Stimulated activated CD8-positive, alpha-beta memory T cell treated with anti-CD3 and anti-CD28 coated beads, Interleukin-7, amount 100 ng/mL, for 1 hour (primary cell): ENCODE measurements at places on chromosomes 1 and 21.

- no peak for DNase-seq
Measured at GRCh38 chr1:41758904-41759548, 159.7 kb downstream of the HIVEP3 start.

DNA sequence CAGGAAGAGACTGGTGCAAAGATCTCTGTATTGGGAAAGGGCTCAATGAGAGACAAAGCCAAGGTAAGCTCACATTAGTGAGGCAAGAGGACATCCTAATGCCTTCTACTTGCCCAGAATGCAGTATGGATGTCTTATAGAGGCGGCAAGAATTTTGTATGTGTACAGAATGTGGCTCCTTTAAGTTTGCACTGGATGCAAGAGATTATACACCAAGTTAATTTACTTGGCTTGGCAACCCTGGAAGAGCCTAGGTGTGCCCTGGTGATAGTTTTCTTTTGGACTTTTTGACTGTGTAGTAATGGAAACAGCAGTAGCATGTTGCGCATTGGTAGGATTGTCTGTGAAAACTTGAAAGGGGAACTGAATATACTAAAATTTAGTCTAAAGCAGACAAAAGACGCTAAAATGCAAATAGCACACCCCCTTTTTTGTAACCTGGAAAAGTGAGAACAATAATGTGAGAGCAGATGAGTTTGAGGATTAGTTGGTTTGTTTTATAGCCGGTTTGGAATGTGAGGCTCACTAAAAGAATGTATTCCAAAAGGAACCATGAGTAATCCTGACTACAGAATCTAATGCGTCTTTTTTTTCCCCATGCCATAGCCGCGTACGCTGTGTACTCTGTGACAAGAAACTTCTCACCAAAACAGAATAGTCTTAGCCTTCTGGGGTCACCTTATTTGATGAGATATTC, 18.1 kb downstream of the KHDRBS1 start:
- DNase-seq: no peak

DNA sequence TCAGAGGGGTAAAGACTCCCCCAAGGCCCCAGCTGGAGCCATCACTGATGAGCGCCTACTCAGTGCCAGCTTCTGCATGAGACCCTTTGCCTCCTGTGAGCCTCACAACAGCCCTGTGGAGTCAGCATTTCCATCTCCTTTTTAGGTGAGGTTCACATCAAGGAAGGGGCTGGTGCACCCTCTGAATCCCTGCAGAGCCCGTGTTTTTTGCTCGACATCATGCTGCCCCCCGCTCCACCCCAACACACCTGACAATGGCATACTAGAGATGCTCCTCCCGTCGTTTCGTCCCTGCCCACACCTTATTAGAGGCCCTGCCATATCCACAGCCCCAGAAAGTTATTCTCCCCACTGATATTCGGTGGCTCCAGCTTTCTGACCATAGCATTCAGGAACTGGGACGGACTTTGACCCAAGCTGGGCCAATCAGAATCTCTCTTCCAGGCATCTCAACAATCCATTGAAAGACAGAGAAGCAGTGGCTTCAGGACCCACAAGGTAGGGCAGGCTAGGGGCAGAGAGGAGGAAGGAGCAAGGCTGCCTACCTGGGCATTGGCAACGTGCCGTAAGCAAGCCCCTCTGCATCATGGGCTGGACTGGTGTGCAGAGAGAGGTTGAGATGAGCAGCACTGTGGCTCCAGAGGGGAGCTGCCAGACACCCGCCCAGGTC, 32.7 kb downstream of the EPHA10 start:
- DNase-seq: no peak

DNA sequence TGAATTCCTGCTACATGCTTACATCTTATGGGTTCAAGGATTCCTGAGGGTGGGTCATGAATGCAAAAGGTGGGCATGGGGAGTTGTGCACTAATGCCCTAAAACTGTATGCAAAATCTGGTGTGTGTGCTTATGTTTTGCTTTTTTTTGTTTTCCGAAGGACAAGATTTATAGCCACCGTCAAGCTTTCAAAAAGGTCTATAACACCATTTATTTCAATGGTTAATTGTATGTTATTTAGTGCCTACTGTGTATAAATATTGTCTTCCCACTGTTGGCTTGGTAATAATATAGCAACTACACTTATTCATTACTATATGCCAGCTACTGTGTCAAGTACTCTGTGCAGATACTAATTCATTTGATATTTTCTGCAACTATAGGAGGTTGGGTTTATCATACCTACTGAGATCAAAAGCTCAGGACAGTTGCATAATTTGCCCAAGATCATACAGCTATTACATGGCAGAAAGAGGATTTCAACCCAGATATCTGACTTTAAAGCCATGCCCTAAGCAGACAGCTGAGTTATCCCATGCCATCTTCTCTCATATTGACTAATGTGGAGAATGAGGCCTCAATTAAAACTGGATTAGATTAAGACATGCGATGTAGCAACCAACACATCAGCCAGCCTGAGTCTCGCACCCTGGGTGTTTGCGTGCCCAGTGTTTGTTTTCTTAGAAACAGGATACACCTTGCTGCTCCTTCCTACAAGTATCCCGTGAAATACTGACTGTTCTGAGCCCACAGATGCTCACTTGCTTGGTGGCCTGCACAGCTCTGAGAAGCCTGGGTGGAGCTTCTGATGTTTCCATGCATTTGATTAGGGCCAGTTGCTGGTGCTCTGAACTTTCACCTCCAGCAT, 34.6 kb downstream of the GADD45A start:
- DNase-seq: no peak

DNA sequence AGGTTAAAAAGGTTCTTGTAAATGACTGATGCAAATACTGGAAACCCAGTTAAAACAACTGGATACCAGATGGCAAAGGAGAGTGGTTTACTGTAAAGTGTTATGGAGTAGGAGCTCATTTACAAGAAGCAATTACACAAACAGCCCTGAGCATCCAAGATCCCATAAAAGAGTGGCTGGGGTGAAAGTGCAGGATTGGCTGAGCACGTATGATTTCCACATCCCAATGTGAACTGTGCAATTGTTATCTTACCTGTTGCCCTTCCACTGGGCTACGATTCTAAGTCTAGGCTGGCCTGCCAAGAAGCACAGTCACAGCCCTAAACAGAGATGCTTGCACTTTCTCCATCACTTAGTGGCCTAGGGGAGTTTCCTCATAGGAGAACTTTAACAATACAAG, 277.6 kb upstream of the RUNX1 start:
- DNase-seq: no peak

DNA sequence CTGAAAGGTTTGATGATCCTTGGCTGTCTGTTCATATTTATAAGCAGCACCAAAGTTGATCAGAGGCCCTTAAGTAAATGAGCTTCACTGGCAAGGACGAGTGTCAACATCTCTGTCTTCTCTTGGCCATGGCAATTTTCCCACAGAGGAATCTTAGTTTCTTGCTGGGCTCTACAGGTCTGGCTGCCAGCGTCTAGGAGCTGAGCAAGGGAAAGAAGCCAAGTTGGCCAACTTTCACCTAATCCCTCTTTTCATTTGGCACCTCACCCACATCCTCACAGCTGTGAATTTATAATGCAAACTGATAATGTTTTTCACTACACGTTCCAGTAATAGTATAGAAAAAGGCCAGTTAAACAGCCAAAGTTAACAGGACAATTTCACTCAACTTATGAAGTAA, 99.0 kb upstream of the LBR start:
- DNase-seq: no peak

GRCh38 chr1:167683641-167684502, 37.9 kb upstream of the MPZL1 start:
- no peak for DNase-seq

- DNase-seq: no peak
Measured at GRCh38 chr1:161164901-161165610, 1.2 kb upstream of the PPOX start.

- no peak for DNase-seq
Measured at GRCh38 chr1:186799689-186800054, 29.1 kb upstream of the PLA2G4A start.

DNA sequence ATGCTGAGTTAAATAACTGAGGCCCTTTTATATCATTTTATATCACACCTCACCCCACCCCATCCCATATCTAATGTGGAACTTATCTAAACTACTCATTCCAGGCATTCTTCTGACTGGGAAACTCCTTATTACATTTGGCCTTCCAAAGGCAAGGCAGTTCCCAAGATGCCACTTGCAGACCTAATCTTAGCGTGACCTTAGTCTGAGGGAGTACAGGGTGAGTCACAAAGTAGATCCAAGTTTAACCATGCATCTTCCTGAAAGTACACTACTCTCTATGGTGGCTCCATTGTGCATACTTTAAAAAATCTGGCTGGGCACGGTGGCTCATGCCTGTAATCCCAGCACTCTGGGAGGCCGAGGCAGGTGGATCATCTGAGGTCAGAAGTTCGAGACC, 353.6 kb upstream of the C1orf87 start:
- no peak for DNase-seq

DNA sequence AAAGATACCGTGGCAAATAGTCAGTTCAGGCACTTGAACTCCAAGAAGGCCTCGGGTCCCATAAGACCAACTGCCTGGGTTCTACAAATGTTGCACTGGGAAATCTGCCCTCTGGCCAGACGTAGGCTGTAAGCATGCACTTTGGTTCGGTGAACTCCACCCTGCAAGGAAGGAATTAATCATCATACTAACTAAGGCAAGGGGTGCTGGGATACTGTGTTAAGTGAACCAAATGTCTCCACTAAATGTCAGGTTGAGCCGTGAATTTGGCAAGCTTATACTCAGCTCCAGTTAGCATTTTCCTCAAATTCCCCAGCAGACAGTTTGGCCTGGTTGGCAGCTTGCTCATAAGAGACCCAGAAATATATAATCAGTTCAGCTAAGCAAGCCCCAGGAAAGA, 385.9 kb downstream of the GPATCH2 start:
- DNase-seq: no peak

- DNase-seq: no peak
Measured at GRCh38 chr21:27321791-27322190, 354.9 kb upstream of the ADAMTS5 start.

GRCh38 chr1:151989211-151989862, 4.3 kb downstream of the S100A10 start:
- peak; percentile 18 for DNase-seq

DNA sequence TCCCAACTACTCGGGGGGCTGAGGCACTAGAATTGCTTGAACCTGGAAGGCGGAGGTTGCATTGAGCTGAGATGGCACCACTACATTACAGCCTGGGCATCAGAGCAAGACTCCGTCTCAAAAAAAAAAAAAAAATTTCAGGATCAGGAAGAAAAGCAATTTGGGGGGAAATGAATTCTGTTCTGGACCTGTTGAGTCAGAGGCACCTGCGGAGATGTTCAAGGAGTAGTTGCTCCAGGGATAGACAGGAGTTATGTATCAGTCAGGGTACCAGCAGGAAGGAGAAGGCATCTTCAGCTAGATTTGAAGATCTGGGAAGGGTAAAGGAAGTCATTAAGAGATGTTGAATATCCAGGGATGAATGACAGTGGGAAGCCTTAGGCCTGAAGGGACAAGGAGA, 2.9 kb upstream of the RHBDL2 start:
- no peak for DNase-seq

GRCh38 chr1:211334986-211335385, 8.4 kb downstream of the TRAF5 start:
- no peak for DNase-seq

DNA sequence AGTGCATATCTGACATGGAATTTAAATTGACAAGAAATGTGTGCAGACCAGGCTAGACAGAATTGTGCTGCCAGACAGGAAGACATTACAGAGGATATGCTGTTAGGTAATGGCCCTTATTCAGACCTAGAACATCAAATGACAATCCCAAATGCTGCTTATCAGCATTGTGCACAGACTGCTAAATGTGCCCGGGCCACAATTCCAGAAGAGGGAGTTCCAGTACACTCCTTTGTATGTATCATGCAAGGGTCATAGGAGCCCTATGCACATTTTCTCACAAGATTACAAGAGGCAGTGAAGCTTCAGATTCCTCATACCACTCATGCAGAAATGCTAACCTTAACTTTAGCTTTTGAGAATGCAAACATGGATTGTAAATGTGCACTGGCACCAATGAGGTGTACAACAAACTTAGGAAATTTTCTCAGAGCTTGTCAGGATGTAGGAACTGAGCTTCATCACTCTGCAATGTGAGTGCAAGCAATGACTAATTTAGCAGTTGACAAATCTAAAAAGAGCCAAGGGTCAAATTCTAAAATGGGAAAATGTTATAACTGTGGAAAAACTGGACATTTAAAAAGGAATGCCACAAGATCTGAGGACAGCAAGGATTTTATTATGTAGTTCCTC, 273.5 kb downstream of the COL11A1 start:
- DNase-seq: no peak

- no peak for DNase-seq
Measured at GRCh38 chr21:32303385-32303784, 4.7 kb downstream of the MRAP start.

DNA sequence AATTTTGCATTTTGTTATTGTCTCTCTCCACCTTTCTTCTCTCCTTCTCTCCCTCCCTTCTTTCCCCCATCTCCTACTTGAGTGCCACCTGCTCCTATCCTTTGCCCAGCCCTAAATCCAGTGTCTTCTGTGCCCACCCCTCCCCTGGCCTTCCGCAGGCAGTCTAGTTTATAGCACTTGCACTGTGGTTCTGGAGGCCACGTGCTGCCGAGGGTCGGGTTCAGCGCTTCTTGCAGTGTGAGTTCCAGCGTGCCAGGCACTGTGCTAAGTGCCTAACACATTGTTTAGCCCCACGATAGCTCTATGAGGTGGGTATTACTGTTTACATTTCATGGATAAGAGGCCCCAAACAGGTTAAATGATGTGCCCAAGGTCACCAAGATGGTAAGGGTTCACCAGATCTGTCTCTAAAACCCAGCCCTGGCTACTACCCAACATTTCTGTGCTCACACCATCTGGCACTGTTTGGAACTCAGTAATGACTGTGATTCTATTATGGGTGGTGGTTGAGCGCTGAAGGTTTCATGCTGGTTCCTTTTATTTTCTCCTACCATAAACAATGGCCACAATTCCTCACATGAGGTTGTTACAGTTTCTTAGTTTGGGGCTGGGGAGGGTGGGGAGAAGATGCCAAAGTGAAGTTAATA, 14.1 kb upstream of the ATP1A4 start:
- no peak for DNase-seq

GRCh38 chr1:172147541-172147940, 272.9 kb upstream of the C1orf105 start:
- no peak for DNase-seq

GRCh38 chr1:150562446-150563339, 13.5 kb downstream of the ADAMTSL4 start:
- DNase-seq: no peak

GRCh38 chr1:67629370-67630075, 55.5 kb upstream of the GADD45A start:
- DNase-seq: no peak

DNA sequence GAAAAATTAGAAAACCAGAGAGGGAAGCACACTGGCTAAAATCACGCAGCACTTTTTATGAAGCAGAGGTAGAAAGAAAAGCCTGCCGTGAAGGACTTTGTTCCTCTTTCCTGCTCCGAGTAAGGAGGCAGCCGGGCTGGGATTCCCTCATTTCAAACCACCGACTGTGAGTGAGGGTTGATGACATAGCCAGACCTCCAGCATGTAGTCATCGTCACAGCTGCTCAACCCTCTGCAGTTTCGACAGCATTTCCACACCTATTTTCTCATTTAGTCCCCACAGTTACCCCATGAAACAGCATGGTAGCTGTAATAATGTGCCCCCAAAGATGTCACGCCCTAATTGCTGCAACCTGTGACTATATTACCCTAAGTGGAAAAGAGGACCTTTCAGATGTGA, 35.3 kb downstream of the FCRL5 start:
- no peak for DNase-seq

GRCh38 chr1:67211589-67212563, 45.6 kb downstream of the IL23R start:
- DNase-seq: no peak

- DNase-seq: no peak
Measured at GRCh38 chr21:40620386-40621145, 226.4 kb downstream of the DSCAM start.
